ENCODE measurements at places on chromosomes 6 and 20.
A peak's percentile ranks its signal among the peaks of the same experiment; 100 is the strongest.

DNA sequence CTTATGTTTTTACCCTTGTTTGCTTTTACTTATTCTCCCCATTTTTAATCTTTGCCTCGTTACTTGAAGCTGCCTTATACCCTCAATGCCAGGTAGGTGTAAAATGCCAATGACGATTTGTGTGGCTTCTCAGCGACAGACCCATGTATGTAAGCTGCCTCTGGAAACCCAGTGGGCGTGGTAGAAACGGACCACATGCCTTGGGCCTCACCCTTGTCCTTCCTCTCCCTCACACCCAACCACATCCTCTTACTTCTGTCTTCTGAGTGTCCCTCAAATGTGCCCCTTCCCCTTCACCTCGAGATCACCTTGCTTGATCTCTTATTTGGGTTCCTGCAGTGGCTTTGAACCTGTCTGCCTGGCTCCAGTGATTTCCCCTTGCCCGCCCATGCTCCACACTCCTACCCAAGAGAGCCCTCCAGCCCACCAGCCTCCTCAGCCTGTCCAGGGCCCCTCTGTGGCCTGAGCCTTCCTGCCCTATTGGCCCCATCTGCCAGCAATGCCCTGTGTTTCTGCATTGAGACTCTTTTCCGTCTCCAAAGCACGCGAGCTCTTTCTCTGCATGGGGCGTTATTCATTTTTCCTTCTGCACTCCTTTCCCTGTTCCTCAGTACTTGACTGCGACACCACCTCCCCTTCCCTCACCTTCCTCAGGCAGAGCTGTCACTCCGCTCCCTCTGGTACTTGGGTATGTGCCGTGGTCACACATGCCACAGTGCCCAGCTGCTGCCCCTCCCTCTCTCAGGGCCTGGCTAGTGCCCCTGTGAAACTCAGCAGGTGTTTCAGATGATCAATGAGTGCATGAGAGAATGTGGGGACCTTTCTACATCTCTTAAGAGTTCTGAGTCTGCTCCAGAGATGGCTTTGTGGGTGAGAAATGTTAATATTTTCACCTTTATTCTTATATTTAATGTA is 115.4 kb downstream of the SLX4IP start:
- DNase-seq, result no peak

DNA sequence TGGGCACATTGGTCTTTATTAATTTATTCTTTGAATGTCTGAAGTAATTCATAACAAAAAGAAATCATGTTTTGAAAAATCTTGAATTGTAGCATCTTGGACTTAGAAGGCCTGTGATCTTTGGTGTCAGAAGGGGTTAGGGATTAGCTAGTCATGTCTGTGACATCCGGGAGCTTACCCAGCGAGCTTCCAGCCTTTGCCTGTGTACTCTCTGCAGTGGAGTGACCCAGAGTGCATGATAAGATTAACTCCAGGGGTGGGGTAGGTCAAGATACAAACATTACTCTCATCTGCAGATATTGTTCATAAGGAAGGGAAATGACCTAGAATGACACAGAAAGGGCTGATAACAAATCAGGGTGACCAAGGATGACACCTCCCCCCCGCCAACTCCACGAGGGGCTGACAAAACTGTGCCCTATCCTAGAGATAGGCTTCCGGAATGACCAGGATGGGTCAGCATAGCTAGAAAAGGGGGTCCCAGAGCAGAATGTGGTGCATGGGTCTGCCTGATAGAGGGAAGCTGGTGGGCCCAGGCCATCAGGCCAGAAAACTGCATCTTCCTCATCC is 56.6 kb upstream of the BLCAP start:
- DNase-seq, result no peak

- DNase-seq, result no peak
Measured at GRCh38 chr6:62976566-62976965, 234.7 kb upstream of the FKBP1C start.

GRCh38 chr20:59102841-59103299 is 60.3 kb upstream of the PRELID3B start:
- DNase-seq, result no peak

DNA sequence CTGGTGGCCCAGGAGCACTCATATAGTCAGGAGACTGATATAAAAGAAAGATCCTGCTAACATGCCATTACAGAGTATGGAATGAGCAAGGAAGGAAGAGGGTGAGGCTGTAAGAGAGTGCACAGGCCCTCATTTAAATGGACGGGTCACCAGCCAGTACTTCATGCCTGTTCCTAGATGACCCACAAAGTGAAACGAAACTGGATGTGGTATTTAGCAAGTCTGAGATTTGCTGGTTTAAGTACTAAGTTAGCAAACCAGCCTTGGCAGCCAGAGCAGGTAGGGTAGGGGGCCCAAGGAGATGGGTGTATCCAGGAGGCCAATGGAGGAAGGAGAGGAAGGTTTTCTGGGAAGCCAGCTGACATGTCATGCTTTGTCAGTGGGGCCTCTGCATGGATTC is 15.9 kb downstream of the NT5E start:
- DNase-seq, result no peak

DNA sequence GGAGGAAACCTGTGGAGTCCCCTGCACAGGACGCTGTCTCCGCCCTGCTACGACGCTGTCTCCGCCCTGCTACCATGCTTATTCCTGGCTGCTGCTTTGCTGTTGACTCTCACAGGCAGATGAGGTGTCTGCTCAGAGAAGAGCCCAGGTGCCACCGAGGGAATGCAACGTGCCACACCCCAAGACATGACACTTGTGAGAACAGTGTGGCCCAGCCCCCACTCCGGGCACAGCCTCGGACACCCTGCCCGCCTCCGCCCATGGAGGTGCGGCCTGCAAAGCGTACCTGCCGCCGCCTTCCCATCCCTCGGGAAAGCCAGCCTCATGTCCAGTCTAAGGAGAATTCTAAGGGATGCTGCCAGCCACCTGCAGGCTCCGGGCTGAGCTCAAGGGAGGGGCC is 15.6 kb upstream of the MRGBP start:
- no peak for DNase-seq

- DNase-seq, result no peak
Measured at GRCh38 chr20:10701607-10702006, 27.8 kb upstream of the JAG1 start.

GRCh38 chr6:166572370-166573261 is 13.9 kb downstream of the RAMACL start:
- DNase-seq, result no peak

DNA sequence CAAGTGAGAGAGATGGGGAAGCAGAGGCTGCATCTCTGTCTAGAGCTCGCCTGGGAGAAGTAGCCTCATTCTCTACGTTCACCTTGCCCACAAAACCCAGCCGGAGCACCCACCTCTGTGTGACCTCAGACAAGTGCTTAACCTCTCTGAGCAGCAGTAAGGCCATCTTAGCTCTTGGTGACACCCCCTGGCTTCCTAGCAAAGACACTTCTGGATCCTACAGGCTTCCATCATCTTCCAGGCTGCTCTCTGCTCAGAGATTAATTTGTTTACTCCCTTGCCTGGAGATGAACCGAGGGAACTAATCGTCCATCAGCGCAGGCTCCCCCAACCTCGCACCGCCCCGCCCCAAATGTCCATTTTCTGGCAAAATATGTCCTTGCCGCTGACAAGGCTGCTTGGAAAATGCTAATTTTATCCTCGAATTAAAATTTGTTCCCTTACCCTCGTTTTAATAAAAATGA is 24.0 kb upstream of the CTNNBL1 start:
- no peak for DNase-seq

DNA sequence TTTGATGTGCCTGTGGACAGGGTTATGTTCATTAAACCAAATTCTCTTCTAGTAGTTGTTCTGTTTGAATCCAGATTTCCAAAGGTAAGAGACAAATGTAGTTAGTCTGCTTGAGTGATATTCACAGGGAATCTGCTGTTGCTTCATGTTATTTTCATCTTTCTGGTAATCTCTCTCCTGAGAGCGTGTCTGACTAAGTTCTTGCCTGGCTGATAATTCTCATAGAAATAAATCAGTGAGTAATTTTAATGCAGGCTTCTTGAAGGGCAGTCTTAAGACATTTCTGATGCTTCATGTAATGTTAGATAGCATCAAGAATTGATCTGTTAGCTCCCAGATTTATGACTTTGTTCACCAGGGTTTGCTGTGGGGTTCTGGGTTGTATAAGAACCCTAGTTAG is 54.2 kb downstream of the CTNNBL1 start:
- no peak for DNase-seq

DNA sequence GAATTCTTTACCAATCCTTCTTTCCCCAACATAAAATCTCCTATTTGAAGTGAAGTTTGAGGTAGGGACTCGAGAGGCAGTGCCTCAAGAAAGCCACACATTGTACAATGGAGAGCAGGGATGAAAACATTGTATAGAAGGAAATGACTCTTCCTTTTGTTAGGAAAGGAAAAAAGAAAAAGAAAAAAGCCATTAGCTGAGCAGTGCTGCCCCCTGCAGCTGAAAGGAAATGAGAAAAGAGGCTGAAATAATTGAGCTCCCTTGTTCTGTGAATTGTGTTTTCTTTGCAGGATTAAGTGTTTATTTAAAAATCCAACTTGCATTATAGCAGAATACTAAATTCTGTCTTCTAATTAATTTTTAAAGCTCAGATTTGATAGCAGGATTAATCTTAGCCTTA is 162.9 kb upstream of the SASH1 start:
- DNase-seq, result no peak

DNA sequence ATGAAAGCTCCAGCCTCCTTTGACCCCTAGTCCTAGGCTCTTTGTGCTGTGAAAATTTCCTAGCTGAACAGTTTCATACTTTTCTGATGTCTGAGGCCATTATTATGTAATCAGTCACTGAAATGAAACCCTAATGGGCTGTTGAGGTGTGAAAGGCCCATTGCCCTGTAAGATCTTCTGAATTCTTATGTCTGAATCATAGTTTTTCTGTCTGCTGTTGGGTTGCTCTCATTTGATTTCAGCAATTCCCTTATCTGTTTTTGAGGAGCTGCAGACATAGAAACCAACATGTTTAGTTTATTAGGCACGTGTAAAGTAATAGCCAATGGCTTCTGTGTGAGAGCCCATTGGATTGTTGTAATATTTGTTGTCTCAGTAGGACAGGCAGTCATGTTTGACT is 118.1 kb downstream of the EYA4 start:
- DNase-seq, result no peak

DNA sequence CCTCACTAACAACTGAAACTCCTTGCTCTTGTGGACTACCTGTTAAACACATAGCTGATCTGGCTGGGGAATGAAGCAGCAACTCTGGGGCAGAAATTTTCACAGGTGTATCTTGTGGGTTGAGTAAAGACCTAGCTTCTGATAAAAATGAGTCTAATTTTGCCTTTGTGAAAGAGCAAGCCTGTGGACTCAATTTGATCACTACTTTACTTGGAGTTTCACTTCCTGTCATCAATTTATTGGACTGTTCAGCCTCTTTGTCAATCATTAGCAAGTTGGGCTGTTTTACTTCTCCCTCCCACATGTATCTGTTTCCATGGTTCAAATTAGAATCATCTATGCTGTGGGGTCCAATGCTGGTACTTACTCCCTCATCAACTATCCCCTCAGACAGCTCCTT is 29.6 kb upstream of the CRIP3 start:
- no peak for DNase-seq

DNA sequence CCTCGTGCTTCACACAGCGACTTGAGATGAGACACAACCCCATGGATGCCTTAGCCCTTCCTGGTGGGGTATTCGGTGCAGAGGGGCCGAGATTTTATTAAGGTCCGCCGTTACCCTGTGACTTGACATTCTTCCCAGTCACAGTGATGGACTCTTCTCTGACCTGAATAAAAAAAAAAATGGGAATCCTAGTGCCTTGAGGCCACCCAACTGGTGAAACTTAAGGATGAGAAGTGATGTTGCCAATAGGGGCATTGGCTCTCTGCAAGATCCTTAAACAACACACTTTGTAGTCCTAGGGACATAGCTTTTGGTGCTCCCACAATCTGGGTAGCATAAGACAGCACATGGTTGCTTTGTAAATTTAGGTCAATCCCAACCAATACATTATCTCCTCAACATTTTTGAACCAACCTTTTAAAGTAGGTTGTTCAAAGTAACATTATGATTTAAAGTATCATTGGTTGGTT is 814 bp upstream of the ADNP start:
- no peak for DNase-seq

GRCh38 chr6:90168693-90169131 is 127.9 kb downstream of the BACH2 start:
- DNase-seq, result no peak

- DNase-seq, result no peak
Measured at GRCh38 chr6:71349976-71350615, 61.5 kb downstream of the OGFRL1 start.

- no peak for DNase-seq
Measured at GRCh38 chr6:113006494-113006893, 659.4 kb downstream of the RFPL4B start.

DNA sequence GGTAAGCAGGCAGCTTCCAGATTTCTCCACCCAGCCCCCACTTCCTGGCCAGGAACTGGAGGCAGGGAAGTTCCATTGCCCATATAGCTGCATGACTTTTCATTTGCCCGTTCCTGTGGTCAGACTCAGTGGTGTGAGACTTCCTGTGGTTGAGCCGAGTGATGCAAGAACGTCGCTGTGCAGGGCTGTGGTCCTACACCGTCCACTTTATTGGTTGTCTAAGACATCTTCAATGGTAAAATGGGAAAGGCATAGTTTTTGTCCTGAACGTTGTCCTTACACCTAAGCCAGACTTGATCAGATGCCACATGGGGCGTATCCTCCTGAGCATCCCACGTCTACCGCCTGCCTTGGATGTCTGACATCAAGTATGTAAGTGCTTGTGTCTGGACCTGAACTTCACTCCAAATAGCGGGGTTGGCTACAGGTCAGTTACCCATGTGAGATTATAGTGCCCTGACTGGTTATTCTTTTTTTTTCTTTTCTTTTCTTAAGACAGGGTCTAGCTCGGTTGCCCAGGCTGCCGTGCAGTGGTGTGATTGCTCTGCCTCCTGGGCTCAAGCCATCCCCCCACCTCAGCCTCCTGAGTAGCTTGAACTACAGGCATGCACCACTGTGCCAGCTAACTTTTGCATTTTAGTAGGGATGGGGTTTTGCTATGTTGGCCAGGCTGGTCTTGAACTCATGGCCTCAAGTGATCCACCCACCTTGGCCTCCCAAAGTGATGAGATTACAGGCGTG is 25.9 kb upstream of the GTSF1L start:
- DNase-seq, result peak; percentile 43

DNA sequence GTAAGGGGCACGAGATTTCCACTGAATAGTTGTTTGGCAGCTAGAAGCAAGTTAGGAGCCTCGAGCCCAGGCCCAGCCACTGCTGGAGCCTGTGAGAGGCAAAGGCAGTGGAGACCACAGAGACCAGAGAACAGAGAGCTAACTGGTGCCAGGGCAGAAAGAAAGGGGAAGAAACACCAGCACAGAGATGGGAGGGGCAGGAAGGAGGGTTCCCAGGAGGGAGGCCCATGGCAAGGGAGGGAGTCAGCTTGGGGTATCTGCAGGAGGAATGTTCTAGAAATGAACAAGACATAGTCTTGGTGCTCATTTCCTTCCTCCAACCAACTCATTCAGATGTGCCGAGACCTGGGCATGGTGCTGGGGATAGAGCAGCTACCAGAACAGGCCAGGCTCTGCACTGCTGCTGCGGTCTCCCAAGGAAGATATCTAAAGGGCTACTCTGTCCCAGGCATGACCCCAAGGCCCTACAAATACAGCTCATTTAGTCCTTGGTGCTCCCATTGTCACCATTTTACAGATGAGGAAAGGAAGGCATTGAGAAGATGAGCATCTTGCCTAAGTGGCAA is 10.7 kb downstream of the ANGPT4 start:
- DNase-seq, result no peak

Data from stimulated activated CD8-positive, alpha-beta memory T cell treated with anti-CD3 and anti-CD28 coated beads, Interleukin-7, amount 100 ng/mL, for 48 hours (primary cell).